Activated naive CD8-positive, alpha-beta T cell treated with anti-CD3 and anti-CD28 coated beads, Interleukin-2, amount 10 ng/mL, durations not matched to agents 7 days and 5 days (primary cell): ENCODE measurements at places on chromosomes 1 and 21. TPM values are rescaled to one million over a fixed set of nuclear protein-coding genes. Genes with fewer than 3 reads are reported as not detected.

- peaks cover 20% of the 10 kb centered on the region for H3K36me3 ChIP-seq
- H3K4me3 ChIP-seq = no peak overlapping the region
- H3K27me3 ChIP-seq = no peaks in the 10 kb centered on the region
- no peak overlapping the region for H3K27ac ChIP-seq
These were observed 86.1 kb upstream of the BMP8A start for GRCh38 chr1:39405358-39405757.

WNT4 gene
- total RNA-seq = not detected

HRNR gene
- total RNA-seq = not detected

LORICRIN gene
- not detected for total RNA-seq

DNA sequence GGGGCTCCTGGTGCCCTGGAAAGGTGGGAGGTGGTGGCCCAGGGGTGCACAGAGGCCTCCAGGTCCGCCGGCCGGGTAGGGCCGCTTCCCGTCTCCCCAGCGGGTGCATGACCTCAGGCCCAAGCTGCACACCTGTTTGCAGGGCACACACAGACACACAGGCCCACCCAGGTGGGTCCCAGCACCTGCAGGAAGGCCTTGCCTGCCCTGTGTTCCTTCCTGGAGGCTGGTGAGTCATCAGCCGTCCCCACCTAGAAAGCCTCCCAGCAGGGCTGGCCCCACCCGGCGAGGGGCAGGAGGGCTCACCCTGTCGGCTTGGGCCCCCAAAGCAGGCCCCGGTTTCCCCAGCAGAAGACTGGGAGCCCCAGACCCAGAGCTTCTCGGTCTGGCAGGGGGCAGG lies 23.6 kb upstream of the TTLL10 start:
- DNase-seq = no peak
- H3K27me3 ChIP-seq = no peaks in the 10 kb centered on the region
- H3K4me1 ChIP-seq = no peaks in the 10 kb centered on the region
